Memory B cell (primary cell): ENCODE measurements at places on chromosomes 12 and 14.

DNA sequence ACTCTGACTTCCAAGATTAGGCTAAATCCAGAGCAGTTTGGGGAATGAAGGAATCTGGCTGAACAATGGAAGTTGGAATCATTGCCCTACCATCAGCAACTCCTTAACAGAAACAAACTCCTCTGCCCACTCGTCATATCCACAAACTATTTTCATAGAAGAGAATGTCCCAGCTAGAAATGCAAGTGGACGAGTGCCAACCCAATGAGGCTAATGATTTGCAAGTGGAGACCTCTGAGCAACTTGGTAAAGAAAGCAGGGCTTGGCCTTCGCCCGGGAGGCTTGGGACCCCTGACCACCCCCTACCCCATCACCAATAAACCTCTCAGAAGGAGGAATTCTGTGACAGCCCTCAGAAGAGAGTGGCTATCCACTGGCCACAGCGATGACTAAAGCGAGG, 40.0 kb upstream of the DDX11 start:
- no peak for DNase-seq

DNA sequence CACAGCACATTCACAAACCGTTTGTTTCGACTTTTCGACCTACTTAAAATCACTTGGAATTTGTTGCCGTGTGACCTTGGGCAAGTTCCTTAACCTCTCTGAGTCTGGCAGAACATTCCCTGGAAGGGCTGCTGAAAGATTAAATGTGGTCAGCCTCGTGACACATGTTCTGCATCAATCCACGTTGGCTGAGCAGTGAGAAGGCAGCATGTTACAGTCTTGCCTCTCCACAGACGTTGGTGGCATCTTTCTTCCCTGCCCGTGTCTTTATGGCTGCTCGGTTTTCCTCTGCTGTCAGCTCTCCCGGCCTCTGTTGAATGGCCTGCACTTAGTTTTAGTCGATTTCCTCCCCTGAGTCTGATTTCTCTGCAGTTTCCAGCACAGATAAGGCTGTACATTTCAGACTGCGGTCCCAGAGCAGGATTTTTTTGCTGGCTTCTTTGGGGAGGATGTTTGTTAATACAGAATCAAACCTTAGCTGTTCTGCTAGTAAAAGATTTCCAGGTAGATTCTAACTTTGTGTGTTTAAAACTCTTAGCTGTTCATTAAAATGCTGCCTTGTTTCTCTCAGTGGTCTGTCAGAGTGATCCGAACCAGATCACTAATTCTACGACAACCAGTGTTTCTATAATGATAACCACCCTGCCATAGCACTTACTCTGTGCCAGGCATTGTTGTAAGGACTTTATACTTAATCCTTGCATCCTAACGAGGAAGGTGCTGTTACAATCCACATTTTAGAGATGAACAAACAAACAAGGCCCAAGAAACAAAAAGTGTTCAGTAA, 217.1 kb downstream of the CHST11 start:
- DNase-seq, result no peak

DNA sequence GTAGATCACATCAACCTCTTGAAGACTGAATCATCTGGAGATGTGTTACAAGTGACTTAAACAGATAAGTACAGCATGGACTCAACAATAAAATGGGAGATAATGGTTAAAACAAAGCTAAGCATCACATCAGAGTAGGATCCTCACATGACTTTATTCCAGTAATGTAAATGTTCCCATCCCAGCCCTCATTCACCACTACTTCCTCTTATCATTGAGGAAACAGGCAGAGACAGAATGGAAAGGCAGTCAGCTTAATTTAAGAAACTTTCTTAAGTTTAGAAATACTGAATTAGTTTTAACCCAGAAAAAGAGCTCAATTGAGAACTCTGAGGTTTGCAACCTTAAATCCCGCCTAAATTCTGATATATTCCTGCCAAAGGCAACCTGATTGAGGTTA, 1.2 kb upstream of the ALG10 start:
- DNase-seq, result no peak

- DNase-seq, result no peak
Observed at GRCh38 chr12:130101370-130101769, 60.9 kb upstream of the FZD10 start.

DNA sequence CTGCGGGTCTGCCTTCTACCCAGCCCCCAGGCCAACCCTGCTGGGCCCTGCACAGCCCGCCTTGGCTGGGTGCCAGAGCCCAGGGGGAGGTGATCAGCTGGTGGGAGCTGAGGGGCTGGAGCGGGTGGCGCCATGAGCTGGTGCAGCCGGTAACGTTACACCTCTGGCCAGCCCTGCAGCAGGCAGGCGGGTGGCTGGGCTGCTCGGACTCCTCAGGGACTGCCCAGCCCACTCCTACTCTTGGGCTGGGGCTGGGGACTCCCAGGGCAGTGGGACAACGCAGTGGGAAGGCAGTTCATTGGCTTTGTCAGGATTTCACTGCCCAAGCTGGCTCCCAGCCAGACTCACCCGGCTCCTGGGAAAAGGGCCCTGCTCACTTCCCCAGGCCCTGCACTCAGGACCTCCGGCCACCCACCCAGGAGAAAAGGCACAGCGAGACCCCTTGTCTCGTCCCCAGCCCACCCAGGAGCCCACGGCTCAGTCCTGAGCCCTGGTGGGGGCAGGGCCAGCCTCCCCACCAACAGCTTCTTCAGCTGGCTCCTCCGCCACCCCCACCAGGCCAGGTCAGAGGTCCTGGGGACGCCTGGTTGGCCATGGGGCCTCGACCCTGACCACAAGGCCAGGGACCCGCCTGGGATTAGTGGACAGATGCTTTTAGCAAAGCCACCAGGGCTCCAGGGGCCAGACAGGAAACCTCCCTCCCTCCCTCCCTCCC, 1.0 kb downstream of the PGF start:
- no peak for DNase-seq

- DNase-seq, result no peak
Observed at GRCh38 chr14:53004976-53005375, 54.1 kb upstream of the FERMT2 start.

DNA sequence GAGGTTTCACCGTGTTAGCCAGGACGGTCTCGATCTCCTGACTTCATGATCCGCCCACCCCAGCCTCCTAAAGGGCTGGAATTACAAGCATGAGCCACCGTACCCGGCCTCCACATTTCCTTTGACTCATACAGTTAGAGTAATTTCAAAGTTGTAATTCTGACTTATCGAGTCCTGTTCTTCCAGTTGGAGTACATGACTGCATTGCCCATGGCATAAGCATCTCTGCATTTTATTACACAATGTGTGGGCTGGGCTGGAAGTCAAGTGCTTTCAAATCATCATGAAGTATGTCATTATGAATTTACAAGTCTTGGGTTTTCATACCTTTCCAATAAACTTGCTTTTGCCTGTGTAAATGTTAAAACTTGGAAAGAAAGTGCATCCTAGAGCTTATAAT, 1295.7 kb upstream of the FLRT2 start:
- no peak for DNase-seq

DNA sequence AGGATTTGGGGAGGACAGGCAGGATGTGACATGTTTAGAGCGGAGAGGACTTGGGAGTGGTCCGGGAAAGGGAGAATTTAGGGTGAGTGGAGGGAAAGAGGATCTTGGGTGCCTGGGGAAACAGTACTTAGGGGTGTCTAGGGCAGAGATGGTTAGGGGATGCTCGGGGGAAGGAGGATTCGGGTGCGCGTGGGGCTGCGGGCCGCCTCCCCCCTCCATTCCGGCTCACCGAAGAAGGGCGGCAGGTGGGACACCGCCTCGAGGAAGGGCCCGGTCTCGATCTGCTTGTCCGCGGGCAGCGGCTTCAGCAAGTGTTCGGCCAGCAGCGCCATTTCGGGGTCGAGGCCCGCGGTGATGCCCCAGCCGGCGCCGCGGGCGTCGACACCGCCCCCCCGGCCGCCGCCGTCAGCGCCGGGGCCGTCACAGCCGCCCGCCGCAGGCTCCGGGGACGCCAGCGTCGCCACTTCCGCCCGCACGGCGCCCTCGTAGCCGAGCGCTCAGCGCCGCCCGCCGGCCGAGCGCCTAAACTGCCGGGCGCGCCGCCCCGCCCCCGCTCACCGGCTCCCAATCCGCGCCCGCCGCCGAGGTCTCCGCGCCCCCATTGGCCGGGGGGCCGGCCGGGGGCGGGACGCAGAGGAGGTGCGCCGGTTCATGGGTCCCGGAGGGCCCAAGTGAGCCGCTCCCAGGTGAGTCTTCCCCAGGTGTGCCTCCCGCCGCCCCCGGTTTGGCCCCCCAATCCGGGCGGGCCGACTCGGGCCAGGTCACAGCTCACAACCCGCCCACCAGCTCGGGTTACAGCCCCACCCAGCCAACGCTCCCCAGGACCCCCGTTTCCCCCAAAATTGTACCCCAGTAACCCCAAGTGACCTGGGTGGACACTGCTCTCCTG, at the start of gene GLTP:
TSS of gene GLTP (minus strand) at position 499 of the 889 bp plus-strand sequence. CDS start at position 332, 167 bp downstream.
- peak; percentile 93 for DNase-seq

DNA sequence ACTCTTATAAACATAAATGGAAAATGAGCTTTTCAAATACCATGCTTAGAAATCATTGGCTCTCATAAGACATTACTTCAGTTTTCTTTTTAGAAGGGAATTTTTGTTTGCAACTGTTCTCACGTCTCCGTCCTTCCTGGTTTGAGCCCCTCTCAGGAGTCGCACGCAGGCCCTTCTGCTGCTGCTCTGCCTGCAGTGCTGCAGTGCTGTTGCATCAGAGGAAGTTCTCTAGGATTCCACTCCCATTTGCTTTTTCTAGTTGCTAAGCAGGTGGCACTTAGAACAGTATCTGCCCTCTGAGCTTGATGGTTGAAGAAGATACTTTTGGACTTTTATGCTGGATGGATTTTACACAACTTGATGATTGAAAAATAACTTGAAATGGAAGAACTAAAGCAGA, 70.8 kb downstream of the SCN8A start:
- no peak for DNase-seq

- no peak for DNase-seq
Observed at GRCh38 chr12:852864-853263, 96.6 kb downstream of the RAD52 start.

- no peak for DNase-seq
Observed at GRCh38 chr12:54662026-54662425, 13.9 kb upstream of the DCD start.

DNA sequence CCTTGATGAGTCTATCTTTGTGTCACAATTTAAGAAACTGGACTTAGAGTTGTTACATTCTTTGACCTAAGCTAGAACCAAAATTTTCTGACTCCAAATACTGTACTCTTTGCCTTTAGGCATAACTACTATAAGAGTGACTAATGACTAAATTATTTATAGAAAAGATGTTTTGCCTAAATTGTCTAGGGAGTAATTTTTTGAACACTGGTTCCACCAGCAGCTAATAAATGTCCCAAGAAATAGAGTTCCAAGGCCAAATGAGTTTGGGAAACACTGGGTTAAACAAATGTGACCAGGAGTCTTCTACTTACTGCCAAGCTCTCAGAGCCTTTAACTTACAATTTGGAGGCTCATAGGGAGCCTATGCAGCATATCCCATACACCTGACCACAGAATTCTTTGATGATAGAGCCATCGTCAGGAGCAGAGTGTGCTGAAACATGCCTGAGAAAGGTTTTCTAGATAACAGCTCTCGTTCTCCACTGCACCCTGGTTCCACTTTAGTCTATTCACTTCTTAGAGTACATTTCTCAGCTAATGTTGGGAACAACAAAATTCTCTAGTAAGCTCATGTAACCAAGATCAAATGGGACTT, 215.9 kb upstream of the HMGA2 start:
- DNase-seq, result no peak

GRCh38 chr12:8904665-8905064, 9.6 kb upstream of the PHC1 start:
- no peak for DNase-seq

DNA sequence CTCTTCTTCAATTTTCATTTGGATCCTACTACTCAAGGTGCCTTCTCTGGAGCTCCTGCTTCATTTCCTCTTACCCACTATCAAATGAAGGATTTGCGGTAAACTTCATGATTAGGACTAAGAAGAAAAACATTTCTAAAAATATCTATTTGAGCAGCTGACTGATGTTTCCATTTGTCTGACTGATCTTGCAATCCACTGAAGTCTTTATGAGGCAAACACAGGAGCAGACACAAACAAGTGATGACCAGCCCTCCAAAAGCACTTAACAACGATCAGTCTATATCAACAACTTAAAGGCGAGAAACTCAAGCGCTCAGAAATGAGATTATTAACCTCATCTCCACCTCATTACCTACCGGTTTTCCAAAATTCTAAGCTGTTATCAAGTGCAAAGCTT, 26.2 kb downstream of the OSBPL8 start:
- no peak for DNase-seq

DNA sequence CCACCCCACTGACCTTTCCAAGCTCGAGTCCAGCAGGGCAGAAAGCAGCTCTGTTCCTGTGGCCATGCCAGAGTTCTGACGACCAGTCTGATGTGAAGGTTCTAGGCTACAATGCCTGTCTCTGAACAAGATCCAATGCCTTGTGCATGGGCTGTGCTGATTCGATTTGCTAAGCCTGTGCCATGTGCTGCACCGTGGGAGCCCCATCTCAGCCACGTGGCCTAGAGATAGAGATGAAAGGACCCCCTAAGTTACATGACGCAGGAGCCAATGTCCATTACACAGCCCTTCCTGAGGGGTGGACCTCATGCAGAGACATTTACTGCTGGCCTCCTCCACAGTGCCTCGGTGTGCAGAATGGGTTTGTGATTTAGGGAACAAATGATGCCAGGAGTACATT, 256.0 kb downstream of the SLC15A4 start:
- DNase-seq, result no peak

GRCh38 chr12:47650469-47650868, 55.4 kb downstream of the RPAP3 start:
- no peak for DNase-seq

DNA sequence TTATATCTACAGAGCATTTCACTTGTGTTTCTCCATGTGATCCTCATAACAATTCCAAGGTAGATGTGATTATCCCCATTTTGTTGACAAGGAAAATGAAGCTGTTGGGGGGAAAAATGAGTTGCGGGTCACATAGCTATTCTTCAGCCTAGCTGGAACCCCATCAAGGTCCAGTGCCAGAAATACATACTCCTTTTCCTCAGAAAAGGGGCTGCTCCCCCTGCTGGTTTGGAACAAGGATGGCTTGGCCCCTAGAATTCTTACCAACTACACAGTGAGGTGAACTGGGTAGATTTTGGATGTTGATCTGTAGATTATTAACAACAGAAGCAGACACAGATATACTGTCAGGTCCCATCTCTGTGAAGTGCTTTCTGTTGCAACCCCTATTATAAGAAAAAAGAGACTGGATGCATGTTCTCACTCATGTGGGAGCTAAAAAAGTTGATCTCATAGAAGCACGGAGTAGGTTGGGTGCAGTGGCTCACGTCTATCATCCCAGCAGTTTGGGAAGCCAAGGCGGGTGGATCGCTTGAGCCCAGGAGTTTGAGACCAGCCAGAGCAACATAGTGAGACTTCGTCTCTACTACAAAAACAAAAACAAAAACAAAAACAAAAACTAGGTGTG, 8.9 kb downstream of the IKZF4 start:
- DNase-seq, result no peak

DNA sequence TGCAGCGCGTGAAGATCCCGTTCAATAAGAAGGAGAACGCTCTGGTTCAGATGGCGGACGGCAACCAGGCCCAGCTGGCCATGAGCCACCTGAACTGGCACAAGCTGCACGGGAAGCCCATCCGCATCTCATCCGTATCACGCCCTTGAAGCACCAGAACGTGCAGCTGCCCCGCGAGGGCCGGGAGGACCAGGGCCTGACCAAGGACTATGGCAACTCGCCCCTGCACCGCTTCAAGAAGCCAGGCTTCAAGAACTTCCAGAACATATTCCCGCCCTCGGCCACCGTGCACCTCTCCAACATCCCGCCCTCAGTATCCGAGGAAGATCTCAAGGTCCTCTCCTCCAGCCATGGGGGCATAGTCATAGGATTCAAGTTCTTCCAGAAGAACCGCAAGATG, 131.9 kb upstream of the FUT8 start:
- DNase-seq, result no peak

- no peak for DNase-seq
Observed at GRCh38 chr14:32399920-32400319, 70.8 kb downstream of the AKAP6 start.
